Right atrium auricular region (tissue), 2 donors: ENCODE measurements at places on chromosomes 12 and 14.

GRCh38 chr12:131747276-131748177 is 36.6 kb downstream of the SFSWAP start:
- H3K4me1 ChIP-seq, result no peaks in the 10 kb centered on the region
- DNase-seq, result peak; percentile 47

DNA sequence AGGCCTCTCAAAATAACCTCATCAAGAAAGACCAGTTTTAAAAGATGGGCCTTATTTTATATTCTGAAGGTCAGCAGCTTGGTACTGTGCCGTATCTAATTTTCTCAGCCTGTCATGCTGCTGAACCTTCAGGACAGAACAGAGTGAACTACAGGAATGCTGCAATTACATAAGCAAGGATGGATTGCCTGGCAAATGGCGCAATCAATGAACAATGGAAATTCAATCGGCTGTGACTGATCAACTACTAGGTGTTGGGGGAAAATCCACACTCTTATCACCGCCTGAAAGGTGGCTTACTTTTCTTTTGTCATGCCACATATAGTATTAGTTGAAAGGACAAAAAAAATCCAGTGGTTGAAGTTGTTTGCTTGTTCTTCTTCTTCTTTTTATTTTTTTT is 8.5 kb downstream of the ACSS3 start:
- H3K27me3 ChIP-seq, result no peaks in the 10 kb centered on the region
- no peak for DNase-seq
- H3K36me3 ChIP-seq, result no peaks in the 10 kb centered on the region

DNA sequence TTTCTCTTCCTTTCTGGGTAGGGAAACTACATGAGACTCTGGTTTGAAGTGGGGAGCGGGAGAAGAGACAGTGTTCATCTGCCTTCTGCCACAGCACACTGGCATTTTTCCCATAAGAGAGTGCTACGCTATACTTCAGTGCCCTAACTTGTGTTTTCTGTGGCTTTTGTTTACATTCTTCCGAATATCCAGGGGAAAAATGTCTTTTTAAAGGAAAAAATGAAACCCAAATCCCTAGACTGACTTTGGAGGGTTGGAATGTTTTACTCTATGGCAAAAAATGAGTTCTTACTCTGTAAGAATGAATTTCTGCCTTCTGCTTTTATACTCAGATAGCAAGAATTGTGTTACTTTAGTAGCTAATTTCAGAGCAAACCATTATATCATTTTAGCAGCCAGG is 88.1 kb upstream of the TMEM263 start:
- no peak overlapping the region for H3K4me3 ChIP-seq
- no peak overlapping the region for H3K27ac ChIP-seq
- H3K4me1 ChIP-seq, result peaks cover 1% of the 10 kb centered on the region
- H3K36me3 ChIP-seq, result peaks cover 6% of the 10 kb centered on the region

GRCh38 chr14:101954501-101954900 is 9.9 kb upstream of the DYNC1H1 start:
- H3K36me3 ChIP-seq, result no peaks in the 10 kb centered on the region
- H3K4me1 ChIP-seq, result peaks cover 7% of the 10 kb centered on the region
- no peak for DNase-seq
- H3K4me3 ChIP-seq, result no peak overlapping the region
- no peak overlapping the region for H3K27ac ChIP-seq
- no peaks in the 10 kb centered on the region for H3K27me3 ChIP-seq

GRCh38 chr12:89225401-89225800 is 126.9 kb downstream of the DUSP6 start:
- H3K27ac ChIP-seq, result peak overlapping the region; percentile 25
- no peak for DNase-seq
- H3K36me3 ChIP-seq, result no peaks in the 10 kb centered on the region
- H3K4me3 ChIP-seq, result no peak overlapping the region

GRCh38 chr12:53978477-53979356 is 4.0 kb upstream of the HOTAIR start:
- no peaks in the 10 kb centered on the region for H3K4me1 ChIP-seq
- H3K36me3 ChIP-seq, result no peaks in the 10 kb centered on the region
- no peak for DNase-seq
- no peak overlapping the region for H3K4me3 ChIP-seq
- no peak overlapping the region for H3K27ac ChIP-seq

DNA sequence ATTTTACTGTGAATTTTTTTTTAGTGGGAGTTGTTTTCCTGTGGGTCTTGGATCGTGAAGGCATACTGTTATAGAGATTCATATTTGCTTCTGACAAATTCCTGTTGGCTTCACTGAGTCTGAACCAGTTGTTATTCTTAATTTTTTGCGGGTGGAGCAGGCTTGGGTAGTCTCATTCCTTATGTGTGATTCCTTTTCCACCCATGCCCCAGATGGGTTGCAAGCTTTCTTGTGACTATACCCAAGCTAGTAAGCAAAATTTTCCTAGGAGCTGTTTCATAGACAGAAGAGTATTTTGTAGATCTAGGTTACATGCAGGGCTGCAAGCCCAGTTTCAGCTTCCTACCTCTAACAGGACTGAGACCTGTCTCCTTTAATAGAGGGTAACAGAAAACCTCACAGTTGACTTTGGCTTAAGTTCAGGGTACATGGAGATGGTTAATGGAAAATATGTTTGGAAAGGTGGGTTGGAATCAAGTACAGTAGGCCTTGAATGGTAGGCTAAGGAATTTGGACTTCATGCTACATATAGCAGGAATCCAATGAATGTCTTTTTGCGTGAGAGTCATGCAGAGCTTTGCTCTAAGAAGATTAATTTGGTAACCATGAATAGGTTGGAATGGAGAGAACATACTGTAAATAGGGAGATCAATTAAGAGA is 29.0 kb downstream of the TRMT5 start:
- DNase-seq, result no peak
- no peak overlapping the region for H3K4me3 ChIP-seq
- no peaks in the 10 kb centered on the region for H3K36me3 ChIP-seq

DNA sequence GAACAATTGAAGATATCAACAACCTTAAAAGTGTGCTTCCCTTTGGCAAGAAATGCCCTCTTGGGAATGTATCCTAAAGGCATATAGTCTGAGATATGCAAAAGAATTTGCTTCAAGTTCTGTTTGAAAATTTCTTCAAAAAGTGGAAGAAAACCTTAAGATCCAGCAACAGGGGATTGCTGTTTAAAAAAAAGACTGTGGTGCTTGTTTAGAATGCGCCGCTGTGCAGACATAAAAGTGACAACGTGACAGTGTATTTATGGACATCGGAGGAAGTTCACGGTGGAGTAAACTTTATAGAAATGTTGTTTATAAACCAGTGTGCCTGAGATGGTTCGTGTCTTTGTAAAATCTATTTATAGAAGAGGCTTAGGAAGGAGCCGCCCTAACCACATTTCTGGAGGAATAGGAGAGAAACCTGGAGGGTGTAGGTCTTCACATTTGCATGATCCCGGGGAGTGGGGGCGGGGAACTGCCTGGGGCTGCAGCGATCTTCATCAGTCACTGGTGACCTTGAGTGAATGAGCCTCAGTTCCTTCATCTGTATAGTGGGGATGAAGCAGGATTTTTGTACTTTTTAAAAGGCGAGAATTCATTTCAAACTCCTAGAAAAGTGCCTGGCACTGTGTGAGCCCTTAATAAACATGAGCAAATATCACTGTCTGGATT is 27.5 kb downstream of the ADGRD1 start:
- no peak overlapping the region for H3K4me3 ChIP-seq
- no peaks in the 10 kb centered on the region for H3K4me1 ChIP-seq
- H3K27ac ChIP-seq, result no peak overlapping the region
- no peaks in the 10 kb centered on the region for H3K27me3 ChIP-seq
- peaks cover 35% of the 10 kb centered on the region for H3K36me3 ChIP-seq

- no peaks in the 10 kb centered on the region for H3K4me1 ChIP-seq
- H3K4me3 ChIP-seq, result no peak overlapping the region
- peaks cover 20% of the 10 kb centered on the region for H3K27me3 ChIP-seq
- DNase-seq, result no peak
- no peak overlapping the region for H3K27ac ChIP-seq
Measured at GRCh38 chr14:99267381-99267780, 4.6 kb downstream of the BCL11B start.

DNA sequence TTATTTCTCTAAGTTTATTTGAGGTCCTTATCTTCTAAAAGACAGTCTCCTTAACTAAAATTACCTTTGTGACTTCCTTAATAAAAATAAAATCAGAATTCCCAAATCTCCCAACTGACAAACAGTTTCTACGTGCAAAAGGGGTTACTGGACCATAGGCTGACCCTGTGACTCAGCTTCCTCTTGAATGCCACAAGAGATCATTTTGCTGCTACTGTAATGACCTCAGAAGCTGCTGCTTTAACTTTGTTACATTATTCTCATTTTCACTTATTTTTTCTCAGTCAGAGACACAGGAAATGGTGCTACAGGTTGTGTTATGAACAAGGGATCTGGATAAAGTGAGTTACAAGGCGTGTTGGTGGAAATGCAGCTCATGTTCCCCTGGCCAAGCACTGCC is 132.2 kb upstream of the TMTC2 start:
- no peak overlapping the region for H3K27ac ChIP-seq
- no peaks in the 10 kb centered on the region for H3K36me3 ChIP-seq
- H3K27me3 ChIP-seq, result no peaks in the 10 kb centered on the region
- DNase-seq, result no peak
- no peaks in the 10 kb centered on the region for H3K4me1 ChIP-seq
- no peak overlapping the region for H3K4me3 ChIP-seq

- no peak overlapping the region for H3K27ac ChIP-seq
- no peak overlapping the region for H3K4me3 ChIP-seq
- no peaks in the 10 kb centered on the region for H3K36me3 ChIP-seq
- no peaks in the 10 kb centered on the region for H3K4me1 ChIP-seq
Measured at GRCh38 chr12:69509904-69510827, 40.0 kb downstream of the FRS2 start.

DNA sequence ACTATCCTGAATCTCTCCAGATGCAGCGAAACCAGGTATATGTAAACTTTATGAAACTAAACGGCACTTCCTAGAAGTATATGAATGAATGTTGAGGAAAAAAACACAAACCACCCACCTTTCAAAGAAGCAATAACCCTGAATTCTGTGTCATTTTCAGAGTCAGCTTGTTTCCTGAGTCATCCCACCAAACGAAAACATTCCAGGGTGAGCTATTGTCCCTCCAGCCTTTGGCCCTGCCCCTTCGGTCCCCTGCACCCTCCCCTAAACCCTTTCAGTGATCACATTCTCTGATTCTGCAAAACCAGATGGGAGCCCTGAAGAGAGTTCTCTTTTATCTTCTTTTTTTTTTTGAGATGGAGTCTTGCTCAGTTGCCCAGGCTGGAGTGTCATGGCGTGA is 202.6 kb upstream of the ALG10B start:
- no peaks in the 10 kb centered on the region for H3K4me1 ChIP-seq
- H3K4me3 ChIP-seq, result no peak overlapping the region
- no peaks in the 10 kb centered on the region for H3K27me3 ChIP-seq
- H3K27ac ChIP-seq, result no peak overlapping the region
- H3K36me3 ChIP-seq, result no peaks in the 10 kb centered on the region

DNA sequence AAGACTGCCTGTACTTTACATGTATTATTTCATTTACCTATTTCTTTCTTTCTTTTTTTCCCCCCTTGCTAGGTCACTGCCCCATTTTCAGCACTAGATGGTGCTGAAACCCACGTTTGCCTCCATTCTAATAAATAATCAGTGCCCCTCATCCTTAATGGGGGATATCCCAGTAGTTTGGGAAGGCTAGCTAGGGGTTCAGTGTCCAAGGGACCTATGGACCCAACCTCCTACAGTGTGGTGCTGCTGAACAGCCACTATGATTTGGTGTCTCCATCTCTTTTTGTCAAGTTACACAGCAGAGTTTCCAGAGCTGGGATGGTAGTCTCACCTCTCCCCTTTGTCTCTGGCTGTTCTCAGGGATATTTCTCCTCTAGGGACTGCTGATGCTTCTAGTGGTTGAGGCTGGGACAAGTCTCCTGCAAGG is 6.5 kb upstream of the HCFC2 start:
- DNase-seq, result no peak
- no peaks in the 10 kb centered on the region for H3K27me3 ChIP-seq
- H3K4me3 ChIP-seq, result no peak overlapping the region
